ENCODE measurements at places on chromosomes 6 and 20.

DNA sequence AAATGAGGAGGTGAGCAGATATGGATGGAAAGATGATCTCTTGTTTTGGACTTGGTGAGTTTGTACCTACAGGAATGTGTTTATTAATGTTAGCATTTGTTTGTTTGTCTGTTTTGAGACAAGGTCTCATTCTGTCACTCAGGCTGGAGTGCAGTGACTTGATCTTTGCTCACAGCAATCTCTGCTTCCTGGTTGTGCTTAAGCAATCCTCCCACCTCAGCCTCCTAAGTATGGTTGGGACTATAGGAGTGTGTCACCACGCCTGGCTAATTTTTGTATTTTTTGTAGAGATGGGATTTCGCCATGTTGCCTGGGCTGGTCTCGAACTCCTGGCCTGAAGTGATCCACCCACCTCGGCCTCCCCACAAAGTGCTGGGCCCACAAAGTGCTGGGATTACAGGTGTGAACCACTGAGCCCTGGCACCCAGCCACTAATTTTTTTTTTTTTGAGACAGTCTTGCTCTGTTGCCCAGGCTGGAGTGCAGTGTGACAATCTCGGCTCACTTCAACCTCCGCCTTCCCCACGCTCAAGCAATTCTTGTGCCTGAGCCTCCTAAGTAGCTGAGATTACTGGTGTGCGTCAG, 7.1 kb downstream of the CASP8AP2 start:
- DNase-seq, result no peak

- DNase-seq, result no peak
Observed at GRCh38 chr6:65570340-65570739, 136.7 kb downstream of the EYS start.

DNA sequence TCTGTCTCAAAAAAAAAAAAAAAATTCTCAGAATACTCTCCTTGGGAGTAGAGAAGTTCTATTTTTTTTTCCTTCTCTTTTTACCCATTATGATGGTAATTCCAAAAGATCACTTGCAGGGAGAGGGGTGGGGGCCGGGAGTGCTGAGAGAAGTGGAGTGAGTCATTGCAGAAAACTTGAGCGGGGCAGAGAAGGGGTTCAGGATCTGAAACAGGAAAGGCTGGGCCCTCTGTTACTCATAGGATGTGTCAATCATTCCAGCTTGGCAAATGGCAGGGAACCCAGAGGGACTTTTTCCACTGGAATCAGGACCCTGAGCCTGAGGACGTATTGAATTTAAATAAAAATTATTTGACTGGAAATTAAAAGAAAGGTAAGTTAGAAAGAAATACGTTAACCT, 111.4 kb upstream of the ARMC2 start:
- DNase-seq, result no peak

GRCh38 chr20:2298116-2298515, 2.3 kb downstream of the TGM3 start:
- DNase-seq, result no peak

DNA sequence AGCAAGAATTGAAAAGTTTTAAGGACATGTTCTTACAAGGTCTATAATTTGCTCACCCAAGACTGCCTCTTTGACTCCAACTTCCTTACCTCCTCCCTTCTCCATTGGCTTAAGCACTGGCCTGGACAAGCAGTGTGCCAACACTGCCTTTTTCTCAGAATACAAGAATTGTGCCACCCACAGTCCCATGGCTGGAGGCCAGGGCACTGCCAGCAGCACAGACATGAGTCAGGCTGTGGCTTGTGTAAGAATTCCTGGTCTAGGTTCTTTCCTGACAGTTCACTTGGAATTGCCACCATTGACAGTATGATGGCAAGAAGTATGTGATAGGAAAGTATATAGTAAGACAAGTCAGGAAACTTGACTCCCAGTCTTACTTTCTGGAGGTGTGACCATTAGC, 202.7 kb upstream of the MARCKS start:
- DNase-seq, result no peak

DNA sequence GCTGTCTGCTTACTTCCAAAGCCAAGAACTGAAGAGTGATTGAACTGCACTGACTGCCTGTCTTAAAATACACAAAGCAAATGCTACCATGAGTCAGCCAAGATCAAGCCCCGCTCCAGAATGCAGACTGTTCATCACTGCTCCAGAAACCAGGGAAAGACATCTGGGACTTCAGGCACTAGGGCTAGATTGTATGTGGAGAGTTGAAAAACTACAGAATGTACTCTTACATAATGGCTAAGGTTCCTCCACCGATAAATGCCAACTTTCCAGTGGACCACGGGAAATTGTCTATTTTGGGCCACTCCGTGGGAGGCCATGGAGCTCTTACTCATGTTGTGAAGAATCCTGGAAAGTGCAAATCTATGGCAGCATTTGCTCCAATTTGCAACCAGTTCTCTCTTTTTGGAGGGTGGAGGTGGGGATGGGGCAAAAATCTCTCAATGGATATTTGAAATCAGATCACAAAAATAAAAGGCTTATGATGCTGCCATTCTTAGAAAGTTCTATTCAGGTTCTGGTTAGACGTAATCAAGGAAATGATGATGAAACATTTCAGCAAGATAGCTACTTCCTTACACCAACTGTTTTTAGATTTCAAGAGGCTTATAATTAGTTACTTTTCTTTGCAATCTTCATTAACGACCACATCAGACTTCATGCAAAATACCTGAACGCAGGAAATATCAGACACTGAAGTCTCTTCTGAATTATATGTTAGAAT, 11.8 kb upstream of the CAP2 start:
- no peak for DNase-seq

GRCh38 chr20:38317422-38317821, 13.5 kb downstream of the BPI start:
- no peak for DNase-seq

DNA sequence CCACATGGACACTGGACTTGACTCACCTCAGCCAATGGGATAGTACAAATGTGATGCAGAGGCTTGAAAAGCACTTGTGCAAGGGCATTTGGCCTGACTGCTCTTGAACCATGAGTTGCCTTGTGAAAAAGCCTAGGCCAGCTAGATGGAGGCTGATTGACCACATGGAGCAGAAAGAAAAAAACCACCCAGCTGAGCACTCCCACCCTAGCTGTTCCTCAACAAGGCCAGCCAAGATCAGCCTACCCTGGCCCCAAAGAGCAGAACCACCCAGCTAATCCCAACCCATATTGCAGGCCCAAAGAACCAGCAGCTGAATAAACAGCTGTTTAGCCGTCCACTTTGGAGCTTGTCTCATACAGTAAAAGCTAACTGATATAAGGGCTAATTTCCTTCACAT, 36.7 kb downstream of the PXDC1 start:
- DNase-seq, result no peak

GRCh38 chr20:23877524-23877923, 2.0 kb downstream of the CST5 start:
- DNase-seq, result no peak

- DNase-seq, result no peak
Observed at GRCh38 chr20:25227317-25227831, 20.5 kb upstream of the PYGB start.

DNA sequence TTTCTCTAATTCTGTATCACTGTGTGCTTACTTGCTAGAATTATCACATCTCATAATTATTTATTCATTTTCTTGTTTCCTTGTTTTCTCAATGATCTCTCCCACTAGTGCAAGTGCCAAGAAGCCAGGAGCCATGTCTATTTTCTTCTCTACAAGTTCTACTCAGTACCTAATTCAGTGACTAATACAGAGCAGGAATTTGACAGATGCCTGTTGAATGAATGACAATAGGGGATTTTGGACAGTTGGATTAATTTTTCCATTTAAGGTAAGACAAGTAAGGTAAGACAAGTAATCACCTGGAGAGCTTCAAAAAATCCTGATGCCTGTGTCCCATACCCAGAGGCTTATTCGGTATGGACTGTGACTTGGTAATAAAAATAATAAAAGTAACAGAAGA, 81.0 kb downstream of the EDN1 start:
- DNase-seq, result no peak

GRCh38 chr20:50056408-50056926, 56.5 kb downstream of the UBE2V1 start:
- DNase-seq, result no peak

- no peak for DNase-seq
Observed at GRCh38 chr6:20013066-20013861, 176.1 kb downstream of the ID4 start.

- DNase-seq, result no peak
Observed at GRCh38 chr6:164098857-164099267, 684.3 kb downstream of the QKI start.

- no peak for DNase-seq
Observed at GRCh38 chr6:25458485-25458884, 179.3 kb downstream of the CARMIL1 start.

DNA sequence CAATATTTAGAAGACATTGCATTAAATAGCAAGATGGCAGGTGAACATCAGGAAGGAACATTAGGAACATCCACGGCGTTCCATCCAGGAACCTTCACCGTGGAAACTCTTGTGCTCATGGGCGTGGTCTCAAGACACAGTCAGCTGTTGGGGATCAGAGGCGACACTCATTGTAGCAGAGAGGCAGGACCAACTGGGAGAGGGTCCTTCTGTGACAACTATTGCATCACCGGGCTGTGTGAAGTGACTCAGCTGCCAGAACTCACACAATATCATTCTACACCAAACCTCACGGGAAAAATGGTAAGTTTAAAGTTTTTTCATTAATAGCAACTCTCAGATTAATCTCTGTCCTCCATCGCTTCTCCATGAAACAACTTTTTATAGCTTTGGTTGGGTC, 334.8 kb upstream of the SULF2 start:
- no peak for DNase-seq

DNA sequence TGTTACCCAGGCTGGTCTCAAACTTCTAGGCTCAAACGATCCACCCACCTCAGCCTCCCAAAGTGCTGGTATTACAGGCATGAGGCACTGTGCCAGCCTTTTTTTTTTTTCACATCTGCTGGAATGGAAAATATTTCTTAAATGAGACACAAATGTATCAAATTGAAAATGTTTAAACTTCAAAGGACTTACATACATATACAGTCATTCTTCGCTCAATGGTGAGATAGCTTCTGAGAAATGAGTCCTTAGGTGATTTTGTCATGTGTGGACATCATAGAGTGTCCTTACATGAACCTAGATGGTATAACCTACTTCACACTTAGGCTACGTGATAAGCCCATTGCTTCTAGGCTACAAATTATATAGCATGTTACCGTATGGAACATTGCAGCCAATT, 43.1 kb downstream of the MICA start:
- DNase-seq, result no peak

GRCh38 chr6:72622094-72622940, 453 bp downstream of the KCNQ5 start:
- DNase-seq, result peak; percentile 60

DNA sequence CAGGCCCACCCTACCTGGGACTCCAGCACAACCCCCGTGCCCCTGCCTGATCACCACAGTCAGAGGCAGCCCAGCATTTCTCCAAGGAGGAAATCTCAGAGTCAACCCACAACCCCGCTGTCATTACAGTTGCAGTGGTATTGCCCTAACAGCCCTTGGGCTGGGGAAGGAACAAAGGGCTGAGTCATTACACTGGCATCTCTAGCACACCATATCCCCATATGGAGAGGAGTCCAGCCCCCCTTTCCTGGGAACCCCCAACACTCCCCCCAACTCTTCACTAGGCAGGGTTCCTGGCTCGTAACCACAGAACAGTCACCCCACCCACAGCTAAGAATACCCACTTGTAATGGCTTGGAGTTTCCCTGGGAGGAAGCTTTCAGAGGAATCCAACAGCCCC, 149.4 kb upstream of the OGFRL1 start:
- DNase-seq, result no peak

- DNase-seq, result no peak
Observed at GRCh38 chr6:45812922-45813321, 202.7 kb downstream of the CLIC5 start.

GRCh38 chr6:41638002-41638934, at the start of gene MDFI:
Gene MDFI (plus strand): TSS chr6:41638468. CDS start chr6:41638750, 282 bp downstream.
- DNase-seq, result no peak

GRCh38 chr6:13923527-13924145, 1.1 kb upstream of the RNF182 start:
- no peak for DNase-seq

- DNase-seq, result no peak
Observed at GRCh38 chr20:17679941-17680835, 1.9 kb downstream of the RRBP1 start.

GRCh38 chr20:55583036-55583435, 422.3 kb downstream of the CBLN4 start:
- no peak for DNase-seq

DNA sequence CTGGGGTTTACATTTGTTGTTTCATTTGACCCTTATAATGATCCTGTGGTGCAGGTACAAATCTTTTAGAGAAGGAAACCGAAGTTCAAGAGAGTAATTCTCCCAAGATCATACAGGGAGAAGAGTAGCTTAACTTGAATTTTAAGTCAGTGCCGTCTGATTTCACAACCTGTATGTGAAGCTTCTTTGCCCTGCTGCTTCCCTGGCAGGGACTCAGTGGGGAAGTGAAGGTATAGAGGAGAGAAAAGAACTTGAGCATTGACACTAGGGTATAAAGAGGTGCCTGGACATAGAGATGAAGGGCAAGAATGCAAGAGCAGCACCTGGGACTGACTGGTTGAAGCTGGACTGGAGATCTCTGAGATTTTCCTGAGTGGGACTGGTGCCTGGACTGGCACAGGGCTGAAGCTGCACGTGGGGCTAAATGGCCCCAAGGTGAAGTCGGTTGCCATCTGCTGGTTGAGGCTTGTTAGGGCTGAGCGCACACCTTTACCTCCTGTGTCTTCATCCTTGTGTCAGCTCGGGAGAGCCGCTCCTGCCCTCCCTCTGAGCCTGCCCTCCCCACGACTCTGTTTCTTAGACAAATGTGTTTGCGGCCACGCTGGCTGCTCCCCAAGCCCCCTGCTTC, 41.8 kb downstream of the FARS2 start:
- peak; percentile 44 for DNase-seq

GRCh38 chr6:15472621-15473020, 190.2 kb downstream of the DTNBP1 start:
- no peak for DNase-seq

GRCh38 chr6:31158863-31159855, 770 bp downstream of the TCF19 start:
- no peak for DNase-seq

DNA sequence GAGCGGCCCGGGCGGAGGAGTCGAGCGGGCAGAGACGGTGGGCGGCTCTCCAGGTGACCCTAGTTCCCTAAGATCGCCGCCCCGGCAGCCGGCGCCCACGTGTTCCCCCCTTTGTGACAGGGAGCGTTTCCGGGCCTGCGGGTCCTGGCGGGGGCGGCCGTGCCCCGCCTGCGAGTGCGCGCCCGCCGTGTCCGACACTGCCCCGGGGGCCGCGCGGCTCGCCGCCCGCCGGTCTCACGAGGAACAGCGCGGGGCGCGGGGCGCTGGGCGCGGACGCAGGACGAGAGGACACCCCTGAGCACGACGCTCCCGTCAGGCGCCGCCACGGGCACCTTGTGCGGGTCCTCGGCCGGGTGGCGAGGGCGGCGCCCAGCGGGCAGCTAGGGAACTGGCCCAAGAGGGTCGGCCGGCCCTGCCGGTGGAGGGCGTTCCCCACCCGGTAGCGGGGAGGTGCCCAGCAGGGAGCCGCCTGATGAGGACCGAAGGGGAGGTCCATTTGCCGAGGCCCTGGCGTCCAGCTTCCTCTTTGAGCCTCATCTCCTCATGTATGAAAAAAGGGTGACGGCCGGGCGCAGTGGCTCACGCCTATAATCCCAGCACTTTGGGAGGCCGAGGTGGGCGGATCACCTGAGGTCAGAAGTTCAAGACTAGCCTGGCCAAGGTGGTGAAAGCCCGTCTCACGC, at the start of gene VARS1:
VARS1 (minus strand) TSS at position 137 of the 683 bp plus-strand sequence. CDS start 535 bp downstream, outside the sequence.
- DNase-seq, result peak; percentile 79

- peak; percentile 17 for DNase-seq
Observed at GRCh38 chr6:85669735-85670194, 27.1 kb upstream of the SYNCRIP start.
